Chondrocyte (in vitro differentiated cells): ENCODE measurements at places on chromosomes 7 and 10.

DNA sequence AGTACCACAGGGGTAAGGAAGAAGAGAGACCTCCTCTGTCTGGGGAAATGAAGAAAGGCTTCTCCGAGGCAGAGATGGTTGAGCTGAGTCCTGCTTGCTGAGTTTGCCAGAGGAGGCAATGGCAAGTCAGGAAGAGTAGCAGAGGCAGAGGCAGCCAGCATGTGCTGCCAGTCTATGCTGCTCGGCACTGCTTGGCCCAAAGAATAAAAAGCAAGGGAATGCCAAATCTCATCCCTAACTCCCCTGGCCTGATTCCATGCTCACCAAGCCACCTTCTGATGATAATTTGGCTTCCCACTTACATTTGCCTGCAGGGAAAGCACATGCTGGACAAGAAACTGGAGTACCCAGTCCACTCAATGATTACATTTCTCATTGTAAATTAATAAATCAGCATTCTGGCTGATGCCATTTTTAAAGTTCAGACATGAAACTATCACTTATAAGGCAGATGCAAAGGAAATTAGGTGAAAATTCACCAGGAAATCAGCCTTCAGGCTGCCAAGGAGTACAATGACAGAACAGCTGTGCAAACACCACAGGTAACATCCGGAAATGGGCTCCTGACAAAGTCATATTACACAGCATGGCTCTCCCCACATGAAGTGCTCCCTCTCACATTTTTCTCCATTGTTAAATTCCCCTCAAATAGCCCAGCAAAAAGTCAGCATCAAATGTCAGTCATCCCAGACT is 245.9 kb downstream of the MTERF1 start:
- no peak for DNase-seq

DNA sequence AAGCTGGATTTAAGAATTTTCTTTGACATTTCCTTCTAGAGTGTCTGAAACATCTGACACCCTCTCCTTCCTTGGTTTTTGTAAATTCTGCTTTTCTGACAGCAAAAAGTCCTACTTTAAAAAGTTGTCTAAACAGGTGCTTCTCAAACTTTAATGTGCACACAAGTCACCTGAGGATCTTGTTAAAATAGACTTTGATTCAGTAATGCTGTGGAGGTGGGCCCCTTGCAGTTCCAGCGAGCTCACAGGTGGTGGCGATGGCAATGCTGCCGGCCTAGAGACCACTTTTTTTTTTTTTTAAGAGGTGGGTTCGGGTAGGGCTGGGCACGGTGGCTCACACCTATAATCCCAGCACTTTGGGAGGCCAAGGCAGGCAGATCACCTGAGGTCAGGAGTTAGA is 77.1 kb downstream of the ABCC2 start:
- DNase-seq, result no peak

GRCh38 chr10:11018432-11018841 is 765 bp downstream of the CELF2 start:
- no peak for DNase-seq

GRCh38 chr10:83199374-83199773 is 939.9 kb upstream of the GHITM start:
- DNase-seq, result no peak

DNA sequence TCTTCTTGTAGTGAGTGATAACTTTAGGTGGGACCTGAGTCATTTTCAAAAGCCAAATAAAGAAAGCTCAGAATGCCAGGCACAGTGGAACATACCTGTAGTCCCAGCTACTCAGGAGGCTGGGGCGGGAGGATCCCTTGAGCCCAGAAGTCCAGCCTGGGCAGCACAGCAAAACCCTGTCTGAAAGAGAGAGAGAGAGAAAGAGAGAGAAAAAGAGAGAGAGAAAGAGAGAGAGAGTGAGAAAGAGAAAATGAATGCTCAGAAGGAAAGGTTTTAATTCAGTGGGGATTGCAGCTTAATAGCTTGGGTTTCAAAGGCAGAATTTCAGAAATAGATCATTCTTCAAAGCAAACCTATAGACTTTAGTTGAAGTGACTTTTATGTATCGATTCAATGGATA is 25.7 kb downstream of the GPNMB start:
- DNase-seq, result no peak

DNA sequence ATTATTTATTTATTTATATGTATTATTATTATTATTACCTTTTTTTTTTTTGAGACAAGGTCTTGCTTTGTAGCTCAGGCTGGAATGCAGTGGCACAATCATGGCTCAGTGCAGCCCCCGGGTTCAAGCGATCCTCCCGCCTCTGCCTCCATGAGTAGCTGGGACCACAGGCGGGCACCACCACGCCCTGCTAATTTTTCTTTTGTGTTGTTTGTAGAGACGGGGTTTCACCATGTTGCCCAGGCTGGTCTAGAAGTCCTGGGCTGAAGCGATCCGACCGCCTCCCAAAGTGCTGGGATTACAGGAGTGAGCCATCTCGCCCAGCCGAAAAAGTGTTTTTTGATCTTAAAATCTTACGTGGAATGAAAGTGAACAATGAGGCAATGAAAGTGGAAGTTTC is 79.4 kb upstream of the C1GALT1 start:
- DNase-seq, result no peak

- no peak for DNase-seq
Measured at GRCh38 chr7:110061387-110061786, 1029.5 kb upstream of the LRRN3 start.

- no peak for DNase-seq
Measured at GRCh38 chr10:114391599-114391998, 12.7 kb downstream of the AFAP1L2 start.

DNA sequence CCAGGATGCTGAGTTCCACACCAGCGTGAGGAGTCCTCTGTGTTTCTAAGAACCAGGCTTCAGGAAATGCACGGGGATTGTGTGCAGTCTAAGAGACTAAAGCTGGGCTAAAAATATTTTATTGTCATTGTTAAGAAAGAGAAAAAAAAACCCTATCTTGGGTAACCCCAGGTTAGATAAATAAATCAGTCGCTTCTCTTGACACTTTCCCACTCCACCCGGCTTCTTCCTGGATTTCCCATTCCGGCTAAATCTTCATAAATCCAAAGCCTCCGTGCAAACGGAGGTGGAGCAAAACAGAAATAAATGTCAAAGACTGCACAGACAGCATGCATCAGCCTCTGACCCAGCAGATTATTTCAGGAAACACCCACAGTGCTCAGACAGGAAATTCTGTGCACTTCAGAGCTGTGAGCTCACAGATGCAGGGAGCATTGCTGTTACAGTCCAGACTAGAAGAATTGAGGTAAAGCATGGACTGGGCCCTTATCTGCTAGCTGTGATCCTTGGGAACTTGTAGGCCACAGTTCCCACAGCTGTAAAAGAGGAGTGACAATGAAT is 44.8 kb upstream of the GRID1 start:
- DNase-seq, result no peak

- peak; percentile 85 for DNase-seq
Measured at GRCh38 chr7:1809601-1810258, 139.7 kb downstream of the ELFN1 start.

GRCh38 chr7:44280993-44281721 is 44.2 kb downstream of the CAMK2B start:
- peak; percentile 90 for DNase-seq

DNA sequence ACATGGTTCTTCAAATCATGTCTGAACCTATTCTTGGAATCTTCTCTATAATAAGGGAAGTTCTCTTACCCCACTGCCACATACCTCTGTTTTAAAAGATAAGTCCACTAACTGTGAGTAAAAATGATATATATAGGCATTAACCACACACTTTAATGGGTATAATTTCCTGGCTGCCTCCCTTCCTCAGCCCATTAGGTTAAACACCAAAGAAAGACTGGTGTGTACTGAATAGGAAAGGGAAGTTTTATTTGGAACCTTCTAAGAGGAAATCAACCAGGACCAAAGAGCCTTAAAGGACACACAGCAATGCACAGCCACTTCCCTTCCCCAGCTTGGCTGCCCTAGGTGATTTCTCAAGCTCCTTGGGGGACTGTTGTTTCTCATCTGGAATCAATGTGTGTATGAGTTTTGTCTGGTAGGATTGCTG is 5.0 kb upstream of the WBP1L start:
- no peak for DNase-seq

- no peak for DNase-seq
Measured at GRCh38 chr7:117157241-117158209, 165.3 kb downstream of the WNT2 start.

DNA sequence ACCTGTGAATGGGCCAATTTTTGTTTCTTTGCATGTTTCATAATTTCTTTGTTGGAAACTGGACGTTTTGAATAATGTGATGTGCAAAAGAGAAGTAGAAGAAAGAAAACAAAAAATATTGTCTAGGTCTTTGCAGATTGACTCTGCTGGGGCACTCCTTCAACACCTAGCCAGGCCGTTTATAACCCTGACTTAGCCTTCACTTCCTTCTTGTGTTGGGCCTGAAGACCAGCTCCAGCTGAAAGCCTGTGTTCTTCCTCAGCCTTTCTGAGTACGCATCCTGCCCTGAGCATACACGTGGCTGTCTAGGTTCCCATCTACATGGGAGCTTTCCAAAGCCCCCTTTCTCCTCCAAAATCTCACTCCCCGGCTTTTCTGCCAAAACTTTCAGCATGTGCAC is 41.9 kb downstream of the LMTK2 start:
- no peak for DNase-seq

DNA sequence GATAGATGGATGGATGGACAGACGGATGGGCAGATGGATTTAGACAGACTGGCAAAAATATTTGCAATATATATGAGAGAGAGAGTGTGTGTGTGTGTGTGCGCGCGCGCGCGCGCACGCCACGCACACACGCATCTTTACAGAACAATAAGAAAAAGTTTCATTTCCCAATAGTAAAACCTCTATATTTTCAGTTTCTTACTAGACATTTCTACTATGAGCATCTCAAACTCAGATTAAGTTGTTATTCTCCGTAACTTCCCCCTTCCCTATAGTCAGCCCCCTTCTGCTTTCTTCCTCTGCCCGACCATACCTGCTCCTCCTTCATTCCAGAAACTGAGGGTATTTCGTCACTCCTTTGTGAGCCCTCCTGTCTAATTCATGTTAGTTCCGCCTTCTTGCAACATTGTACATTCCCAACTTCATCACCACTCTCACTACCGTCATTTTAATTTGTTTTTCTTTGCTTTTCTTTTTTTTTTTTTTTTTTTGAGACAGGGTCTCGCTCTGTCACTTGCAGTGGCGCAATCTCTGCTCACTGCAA is 154.4 kb upstream of the SH2B2 start:
- DNase-seq, result no peak

GRCh38 chr10:1726861-1727260 is 10.5 kb downstream of the ADARB2 start:
- no peak for DNase-seq

- DNase-seq, result no peak
Measured at GRCh38 chr10:131196176-131196885, 115.2 kb downstream of the TCERG1L start.

DNA sequence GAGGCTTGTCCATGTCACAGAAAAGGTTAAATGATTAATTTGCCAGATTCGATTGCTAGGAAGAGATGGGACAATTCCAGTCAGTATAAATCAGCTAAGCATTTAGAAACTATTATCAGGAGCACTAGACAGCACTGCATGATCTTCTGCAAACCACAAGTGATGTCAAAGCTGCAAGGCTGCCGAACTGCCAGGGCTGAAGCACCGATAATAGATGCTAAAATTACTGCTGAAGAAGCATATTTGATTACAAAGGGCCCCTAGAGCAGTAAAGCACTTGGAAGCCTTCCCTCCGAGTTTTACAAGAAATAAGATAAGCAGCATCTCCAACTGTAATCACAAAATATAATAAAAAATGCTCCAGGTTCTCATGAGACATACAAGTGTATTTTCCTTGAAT is 40.6 kb downstream of the RNLS start:
- DNase-seq, result no peak

- DNase-seq, result no peak
Measured at GRCh38 chr10:17075533-17076359, 53.9 kb downstream of the CUBN start.

DNA sequence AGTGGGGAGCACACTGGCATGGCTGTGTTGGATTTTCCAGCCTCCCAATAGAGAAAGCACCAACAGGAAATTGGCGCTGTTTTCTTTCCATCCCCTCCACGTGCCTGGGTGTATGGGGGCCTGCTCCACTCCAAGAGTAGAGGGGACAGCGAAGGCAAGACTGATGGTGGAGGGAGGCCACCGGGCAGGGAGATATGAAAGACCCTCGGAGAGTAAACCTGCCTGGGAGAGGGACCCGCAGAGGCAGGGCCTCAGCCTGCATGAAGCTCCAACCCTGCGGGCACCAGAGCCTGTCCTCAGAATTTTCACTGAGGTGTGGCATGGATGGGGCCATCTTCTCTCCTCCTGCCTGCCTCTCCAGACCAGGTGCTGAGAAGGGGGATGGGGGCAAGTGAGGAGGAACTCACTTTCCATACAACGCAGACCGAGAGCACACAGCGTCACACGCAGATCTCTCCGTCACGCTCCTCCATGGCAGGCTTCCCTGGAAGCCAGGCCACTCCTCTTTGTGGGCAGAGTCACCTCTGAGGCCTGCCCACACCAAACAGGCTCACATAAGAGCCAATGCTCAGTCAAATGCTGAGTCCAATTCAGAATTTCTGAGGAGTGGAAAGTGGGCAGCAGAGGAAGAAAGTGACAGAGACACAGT is 18.8 kb downstream of the ANXA11 start:
- peak; percentile 65 for DNase-seq

DNA sequence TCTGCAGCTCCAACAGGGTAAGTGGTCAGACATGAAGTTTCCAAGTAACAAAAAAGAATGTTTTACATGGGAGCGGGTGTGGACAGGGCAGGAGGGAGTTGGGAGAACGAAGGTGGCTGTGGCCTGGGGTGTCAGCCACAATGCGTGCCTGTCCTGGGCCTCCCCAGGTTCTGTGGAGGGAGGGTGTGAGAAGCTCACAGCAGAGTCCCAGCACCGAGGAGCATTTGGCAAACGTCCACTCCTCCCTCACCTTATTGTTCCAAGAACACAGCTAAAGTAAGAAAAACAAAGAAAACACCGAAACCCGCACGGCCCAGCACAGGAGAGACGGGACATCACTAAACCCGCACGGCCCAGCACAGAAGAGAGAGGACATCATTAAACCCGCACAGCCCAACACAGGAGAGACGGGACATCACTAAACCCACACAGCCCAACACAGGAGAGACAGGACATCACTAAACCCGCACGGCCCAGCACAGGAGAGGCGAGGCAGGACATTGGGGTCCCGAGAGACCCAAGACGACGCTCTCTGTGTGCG is 226.4 kb downstream of the MAD1L1 start:
- peak; percentile 60 for DNase-seq

GRCh38 chr10:78899996-78900714 is 168.6 kb upstream of the ZMIZ1 start:
- DNase-seq, result no peak

GRCh38 chr7:40330408-40330807 is 195.6 kb downstream of the SUGCT start:
- DNase-seq, result no peak
